ENCODE measurements at places on chromosomes 2 and 18. TPM values are rescaled to one million over a fixed set of nuclear protein-coding genes. Genes with fewer than 3 reads are reported as not detected.

- no peaks in the 10 kb centered on the region for H3K4me1 ChIP-seq
- no peak overlapping the region for H3K4me3 ChIP-seq
- no peaks in the 10 kb centered on the region for H3K27me3 ChIP-seq
- no peaks in the 10 kb centered on the region for H3K36me3 ChIP-seq
- DNase-seq: no peak
These were observed 28.3 kb upstream of the UBE2E3 start for GRCh38 chr2:180952082-180952481.

GRCh38 chr2:2698182-2699120 lies 367.4 kb upstream of the MYT1L start:
- no peaks in the 10 kb centered on the region for H3K4me1 ChIP-seq
- H3K27ac ChIP-seq: no peak overlapping the region
- H3K27me3 ChIP-seq: no peaks in the 10 kb centered on the region
- no peak for DNase-seq
- no peak overlapping the region for H3K4me3 ChIP-seq

- no peaks in the 10 kb centered on the region for H3K36me3 ChIP-seq
- DNase-seq: no peak
- peak overlapping the region; percentile 51 for H3K4me3 ChIP-seq
- H3K27ac ChIP-seq: no peak overlapping the region
- H3K27me3 ChIP-seq: peaks cover 8% of the 10 kb centered on the region
These were observed 479 bp upstream of the AOX1 start for GRCh38 chr2:200585340-200585729.

DNA sequence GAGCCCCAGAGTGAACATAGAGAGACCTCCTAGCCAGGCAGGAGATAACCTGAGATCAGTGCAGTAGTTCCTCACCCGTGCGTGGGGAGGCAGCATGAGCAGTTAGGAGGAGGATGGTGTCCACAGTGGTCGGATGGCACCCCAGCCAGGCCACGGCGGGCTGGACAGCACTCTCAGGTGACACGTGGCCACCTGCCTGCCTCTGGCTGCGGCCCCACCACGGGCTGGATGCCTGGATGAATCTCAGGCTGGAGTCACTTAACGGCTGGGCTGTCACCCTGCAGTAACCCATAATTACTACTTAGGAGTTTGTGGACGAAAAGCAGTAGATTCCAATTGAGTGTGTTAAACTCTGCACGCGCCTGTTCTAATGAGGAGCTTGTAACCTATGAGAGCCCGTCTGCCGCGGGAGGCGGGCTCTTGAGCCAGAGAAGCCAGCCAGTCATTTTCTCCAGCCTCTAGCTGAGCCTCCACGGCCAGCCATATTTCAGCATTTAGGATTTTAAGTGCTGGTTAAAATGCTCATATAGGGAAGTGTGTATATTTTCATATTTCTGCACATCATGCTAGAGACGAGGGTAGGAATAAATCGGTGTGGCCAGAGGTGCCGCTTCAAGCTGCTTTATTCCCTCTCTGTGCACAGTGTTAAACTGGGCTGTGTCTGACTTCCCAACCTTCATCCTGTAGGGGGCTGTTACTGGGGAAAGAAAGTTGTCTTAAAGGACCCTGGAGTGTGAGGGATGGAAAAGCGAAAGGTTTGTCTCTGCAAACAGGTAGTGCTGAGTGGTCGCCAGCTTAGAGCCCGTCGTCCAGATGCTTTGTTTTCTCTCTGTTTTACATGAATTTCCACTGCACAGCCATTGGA lies 144.0 kb downstream of the GLI2 start:
- H3K27ac ChIP-seq: no peak overlapping the region
- H3K36me3 ChIP-seq: no peaks in the 10 kb centered on the region
- DNase-seq: peak; percentile 60
- H3K27me3 ChIP-seq: no peaks in the 10 kb centered on the region
- H3K4me1 ChIP-seq: no peaks in the 10 kb centered on the region

- peaks cover 38% of the 10 kb centered on the region for H3K4me1 ChIP-seq
- no peaks in the 10 kb centered on the region for H3K36me3 ChIP-seq
- no peaks in the 10 kb centered on the region for H3K27me3 ChIP-seq
- DNase-seq: peak; percentile 23
These were observed 632 bp downstream of the AFTPH start for GRCh38 chr2:64524604-64525316.

DNA sequence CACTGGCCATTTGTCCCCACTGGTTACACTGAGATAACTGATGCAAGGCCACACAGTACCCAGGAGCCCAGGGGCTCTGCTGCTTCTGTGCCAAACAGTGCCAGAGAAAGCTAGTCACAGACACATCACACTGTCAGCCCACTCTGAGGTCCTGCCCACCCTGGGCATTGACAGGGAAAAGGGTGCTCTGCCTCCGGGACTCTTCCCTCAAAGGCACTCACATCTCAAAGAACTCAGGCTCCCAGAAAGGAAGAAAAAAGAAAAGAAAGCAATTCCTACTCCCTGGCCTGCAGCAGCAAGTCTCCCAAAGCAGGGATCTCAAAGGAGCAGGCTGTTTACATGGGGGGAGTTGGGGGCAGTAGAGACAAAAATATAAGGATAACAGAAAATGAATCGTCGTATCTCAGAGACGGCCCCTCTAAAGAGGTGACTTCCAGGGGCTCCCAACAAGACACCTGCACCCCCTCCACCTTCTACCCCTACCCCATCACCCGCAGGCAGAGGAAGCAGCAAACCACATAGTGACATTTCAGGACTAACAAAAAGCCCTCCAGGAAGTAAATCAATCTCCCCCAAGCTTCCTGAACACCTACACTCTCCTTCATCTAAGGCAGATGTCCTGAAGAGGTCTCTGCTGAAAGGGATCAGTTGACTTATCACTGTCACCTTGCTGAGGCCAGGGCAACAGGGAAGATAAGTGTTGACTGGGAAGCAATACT lies 247.6 kb downstream of the TNS1 start:
- no peaks in the 10 kb centered on the region for H3K27me3 ChIP-seq
- H3K4me3 ChIP-seq: no peak overlapping the region
- H3K27ac ChIP-seq: no peak overlapping the region
- no peaks in the 10 kb centered on the region for H3K4me1 ChIP-seq
- H3K36me3 ChIP-seq: no peaks in the 10 kb centered on the region
- DNase-seq: no peak

DNA sequence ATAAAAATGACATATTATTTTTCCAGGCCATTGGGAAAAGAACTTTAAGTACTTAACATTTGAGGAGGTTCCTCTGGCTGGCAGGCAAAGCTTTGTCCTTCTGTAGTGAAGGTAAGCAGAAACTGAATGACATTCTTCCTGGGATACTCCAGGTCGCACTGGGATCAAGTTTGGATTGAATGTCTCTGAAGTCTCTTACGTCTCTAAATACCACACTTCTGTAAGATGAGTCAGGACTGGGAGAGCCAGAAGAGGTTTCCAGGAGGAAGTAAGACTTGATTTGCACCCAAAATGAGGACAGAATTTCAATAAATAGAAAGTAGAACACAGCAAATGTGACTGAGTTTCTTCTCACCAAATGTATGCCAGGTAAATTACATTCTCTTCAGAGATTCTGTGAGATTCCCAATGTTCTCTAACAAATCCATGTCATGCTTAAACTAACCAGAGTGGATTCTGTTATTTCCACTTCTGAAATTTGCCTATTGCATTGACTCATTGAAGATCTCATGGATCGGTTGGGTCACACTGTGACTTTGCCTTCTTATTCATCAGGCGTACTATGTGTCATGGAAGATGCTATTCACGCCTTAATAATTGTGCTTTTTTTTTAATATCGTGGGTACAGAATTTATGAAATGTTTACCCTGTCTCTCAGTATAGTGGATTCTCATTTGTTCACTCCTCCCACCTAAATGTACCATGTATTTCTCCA lies 25.5 kb upstream of the VIT start:
- H3K27ac ChIP-seq: no peak overlapping the region
- DNase-seq: no peak
- no peaks in the 10 kb centered on the region for H3K36me3 ChIP-seq
- H3K4me3 ChIP-seq: no peak overlapping the region
- H3K4me1 ChIP-seq: no peaks in the 10 kb centered on the region

DNA sequence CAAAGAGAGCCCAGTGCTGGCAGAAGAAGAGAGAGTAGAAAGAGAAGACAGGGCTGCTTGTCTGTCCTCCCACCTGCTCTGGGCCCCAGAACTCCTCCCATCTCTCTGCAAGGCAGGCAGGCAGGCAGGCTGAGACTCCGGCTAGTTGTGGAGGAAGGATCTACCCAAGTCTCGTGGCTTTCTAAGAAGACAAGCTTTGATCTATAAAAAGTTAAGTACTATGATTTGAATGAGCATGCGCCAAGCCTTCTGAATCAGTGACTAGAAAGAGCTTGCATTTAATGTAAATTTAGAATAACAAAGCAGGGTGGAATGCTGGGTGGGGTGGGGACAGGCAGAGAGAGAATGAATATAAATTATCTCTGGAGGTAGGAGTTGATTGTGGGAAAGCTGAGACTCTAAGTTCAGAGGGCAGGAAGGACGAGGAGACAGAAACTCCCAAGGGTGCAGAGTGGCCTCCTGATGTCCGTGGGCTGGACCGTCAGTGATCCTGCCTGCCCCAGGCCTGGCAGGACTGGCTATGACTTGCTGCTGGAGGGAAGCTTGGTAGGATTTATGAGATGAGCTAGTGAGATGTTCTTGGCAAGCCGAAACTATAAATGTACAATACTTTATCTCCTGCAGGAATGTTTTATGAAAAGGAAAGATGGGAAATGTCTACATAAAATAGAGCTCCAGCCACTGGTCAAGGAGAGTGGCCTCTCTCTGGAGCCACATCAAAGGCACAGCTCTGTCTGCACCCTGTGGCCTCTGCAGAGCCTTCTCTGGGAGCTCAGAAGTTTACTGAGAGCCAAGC lies 447.5 kb downstream of the TNS1 start:
- no peak for DNase-seq
- H3K4me1 ChIP-seq: no peaks in the 10 kb centered on the region
- H3K4me3 ChIP-seq: no peak overlapping the region
- H3K36me3 ChIP-seq: no peaks in the 10 kb centered on the region

GRCh38 chr18:9239720-9240119 lies 94.9 kb upstream of the TWSG1 start:
- H3K27ac ChIP-seq: no peak overlapping the region
- no peaks in the 10 kb centered on the region for H3K36me3 ChIP-seq
- no peak overlapping the region for H3K4me3 ChIP-seq
- H3K27me3 ChIP-seq: no peaks in the 10 kb centered on the region

DNA sequence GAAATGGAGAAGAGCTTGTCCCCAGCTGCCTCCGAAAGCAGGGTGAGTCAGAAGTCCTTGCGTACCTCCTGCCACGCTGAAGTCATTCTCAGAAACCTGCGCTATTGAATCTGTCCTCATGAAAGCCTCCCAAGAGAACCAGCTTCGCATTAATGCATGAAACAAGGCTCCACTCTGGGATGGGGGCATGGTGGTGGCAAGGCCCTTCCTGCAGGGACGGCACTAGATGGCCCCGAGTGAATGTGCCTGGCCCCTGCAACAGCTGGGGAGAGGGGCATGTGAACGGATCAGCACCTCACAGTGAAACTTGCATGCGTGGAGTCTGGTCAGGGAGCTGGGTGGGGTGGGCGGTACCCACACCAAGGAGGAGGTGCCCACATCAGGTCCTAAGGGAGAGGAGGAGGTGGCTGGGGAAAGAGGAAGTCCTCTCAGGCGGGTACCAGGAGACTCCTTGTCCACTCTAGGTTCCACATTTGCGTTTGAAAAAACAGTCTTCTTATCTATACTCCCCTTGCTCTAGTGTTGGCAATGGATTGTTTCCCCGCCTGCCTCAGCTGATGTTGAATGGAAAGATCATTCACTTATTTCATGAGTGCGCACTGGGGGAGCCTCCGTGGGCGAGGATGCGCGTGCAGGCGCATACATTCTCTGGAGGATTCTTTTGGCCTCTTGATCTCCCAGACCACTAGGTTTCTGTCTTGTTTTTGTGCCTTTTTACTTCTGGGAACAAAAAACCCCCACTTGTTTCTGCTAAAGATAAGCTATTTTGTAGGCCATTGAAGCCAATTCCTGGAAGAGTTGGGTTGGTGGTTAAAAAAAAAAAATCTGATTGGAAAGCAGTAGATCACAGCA lies 104.7 kb downstream of the KLHL29 start:
- H3K27ac ChIP-seq: no peak overlapping the region
- DNase-seq: no peak
- no peaks in the 10 kb centered on the region for H3K36me3 ChIP-seq
- peaks cover 11% of the 10 kb centered on the region for H3K27me3 ChIP-seq
- H3K4me3 ChIP-seq: no peak overlapping the region
- H3K4me1 ChIP-seq: no peaks in the 10 kb centered on the region

- no peak for DNase-seq
- H3K27me3 ChIP-seq: no peaks in the 10 kb centered on the region
- H3K4me1 ChIP-seq: no peaks in the 10 kb centered on the region
- no peak overlapping the region for H3K4me3 ChIP-seq
- H3K27ac ChIP-seq: no peak overlapping the region
These were observed 84.8 kb upstream of the NCKAP5 start for GRCh38 chr2:133653056-133653455.

SLC30A3 gene
- total RNA-seq: 0.39 TPM

CTNNA2 gene
- total RNA-seq: not detected

CRYGB gene
- total RNA-seq: not detected

C2orf80 gene
- total RNA-seq: not detected
